ENCODE measurements at places on chromosomes 5 and 9.

DNA sequence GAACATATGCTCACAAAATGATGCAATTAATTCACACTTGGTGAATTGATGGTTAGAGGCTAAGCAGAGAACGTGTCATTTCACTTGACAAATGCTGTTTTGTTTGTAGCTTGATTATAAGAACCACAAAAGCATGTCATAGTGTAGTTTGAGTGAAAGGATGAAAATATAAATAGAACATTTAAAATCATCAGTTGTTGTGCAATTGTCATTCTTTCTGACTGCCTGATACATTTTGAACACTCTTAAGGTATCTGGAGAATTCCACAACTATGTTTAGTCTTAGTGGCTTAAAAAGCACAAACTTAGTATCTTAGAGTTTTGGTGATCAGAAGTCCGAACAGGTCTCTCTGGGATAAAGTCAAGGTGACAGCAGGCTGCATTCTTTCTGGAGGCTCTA, 129.4 kb downstream of the BASP1 start:
- DNase-seq: no peak

DNA sequence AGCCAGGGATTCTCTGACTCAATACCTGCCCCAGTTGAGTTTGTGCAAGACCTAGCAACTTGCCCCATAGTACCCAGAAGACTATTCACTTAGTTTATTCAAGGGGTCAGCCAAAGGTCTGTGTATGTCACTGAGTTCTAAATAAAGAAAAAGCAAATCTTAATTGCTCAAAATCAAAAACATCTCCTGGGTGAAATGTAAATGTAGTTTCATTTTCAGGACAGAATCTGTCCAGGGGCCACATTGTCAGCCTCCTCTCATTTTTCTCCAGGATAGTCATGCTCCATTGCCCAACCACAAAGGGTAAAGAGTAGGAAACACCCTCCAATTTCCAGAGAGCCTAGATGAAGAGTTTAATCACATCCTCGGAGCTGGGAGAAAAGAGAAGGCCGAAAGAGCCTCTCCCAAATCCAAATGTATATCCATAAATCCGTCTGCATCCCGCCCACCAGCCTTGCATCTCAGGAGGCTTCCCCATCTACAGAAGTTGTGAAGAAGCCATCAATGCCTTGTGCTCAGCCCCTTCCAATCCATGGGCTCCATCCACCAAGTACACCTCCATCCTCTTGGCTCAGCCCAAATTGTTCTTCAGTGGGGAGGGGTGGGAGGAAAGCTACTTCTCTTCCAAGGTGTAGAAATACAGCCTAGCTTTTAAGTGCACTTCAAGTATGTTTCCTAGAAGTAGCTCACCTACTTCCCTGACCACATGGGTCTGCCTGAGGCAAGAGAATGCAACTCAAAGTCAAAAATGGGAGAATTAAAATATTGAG, 26.9 kb downstream of the ADAM19 start:
- no peak for DNase-seq

- no peak for DNase-seq
These were observed 32.2 kb downstream of the IER5L start for GRCh38 chr9:129145841-129146292.

DNA sequence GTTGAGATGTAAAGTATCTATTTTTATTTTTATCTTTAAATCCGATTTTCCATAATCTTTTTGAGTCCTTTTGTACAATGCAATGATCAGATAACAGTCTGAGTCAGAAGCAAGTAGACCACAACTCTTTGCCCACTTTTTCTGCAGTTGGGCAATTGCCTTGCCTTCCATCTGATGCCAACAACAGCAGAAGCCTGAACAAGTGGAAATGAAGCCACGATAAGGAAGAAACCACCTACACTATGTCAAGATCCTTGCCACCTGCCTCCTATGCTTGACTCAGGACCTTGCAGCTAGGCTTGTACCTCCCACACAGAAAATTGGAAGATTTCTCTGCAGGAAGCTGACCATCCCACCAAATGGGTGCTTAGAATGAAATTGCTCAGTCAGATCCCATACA, 78.6 kb downstream of the ANXA1 start:
- DNase-seq: no peak

DNA sequence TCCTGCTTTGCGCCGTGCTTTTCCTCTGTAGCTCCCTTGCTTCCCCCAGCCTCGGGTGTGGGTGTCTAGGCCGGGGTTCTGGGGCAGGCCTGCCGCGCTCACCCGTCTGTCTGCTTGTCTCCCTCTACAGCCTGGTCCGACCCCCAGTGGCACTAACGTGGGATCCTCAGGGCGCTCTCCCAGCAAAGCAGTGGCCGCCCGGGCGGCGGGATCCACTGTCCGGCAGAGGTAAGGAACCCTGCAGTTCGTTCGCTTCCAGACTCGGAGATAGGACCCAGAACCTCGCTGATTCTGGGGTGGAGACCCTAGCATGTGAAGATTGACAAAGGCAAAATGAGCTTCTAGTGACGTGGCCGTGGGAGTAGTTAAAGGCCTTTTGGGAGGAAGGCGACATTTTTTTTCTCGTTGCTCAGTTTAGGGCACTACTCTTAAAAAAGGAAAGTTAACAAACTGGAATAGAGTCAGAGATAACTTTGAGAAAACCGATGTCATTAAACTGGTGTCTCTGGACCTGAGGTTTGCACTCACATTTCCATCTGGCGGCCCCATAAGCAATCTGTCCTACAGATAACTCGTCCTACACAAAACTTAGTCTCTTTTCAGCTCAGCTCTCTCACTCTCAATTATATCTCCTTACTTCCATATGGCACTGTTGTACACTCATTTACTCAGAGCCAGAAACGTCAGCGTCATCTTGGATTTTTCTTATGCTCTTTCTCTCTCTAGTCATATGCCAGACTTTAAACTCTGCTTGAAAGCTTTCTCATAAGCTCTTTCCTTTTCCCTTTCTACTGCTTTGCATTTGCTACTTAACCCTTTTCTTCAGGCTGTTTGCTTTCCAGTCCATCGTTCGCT, 561 bp downstream of the SEC61B start:
- no peak for DNase-seq

Data from Karpas-422 (cell line).